ENCODE measurements at places on chromosomes 13 and 19.

DNA sequence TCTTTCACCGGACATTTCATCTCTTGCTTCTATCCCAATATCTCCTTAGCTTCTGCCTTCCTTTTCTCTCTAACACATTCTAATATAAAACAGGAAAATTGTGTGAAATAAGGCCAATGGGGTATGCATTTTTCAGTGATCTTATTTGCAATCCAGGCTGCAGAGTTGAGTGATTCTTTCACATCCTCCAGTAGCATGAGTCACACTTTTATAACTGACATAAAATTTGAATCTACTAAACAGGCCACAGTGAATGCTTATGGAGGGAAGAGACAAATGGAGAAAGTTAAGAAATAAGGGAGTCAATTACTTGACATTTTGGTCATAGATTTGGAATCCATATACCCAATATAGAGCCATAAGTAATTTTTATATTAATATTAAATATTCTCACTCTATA, 1037.0 kb upstream of the SPRY2 start:
- DNase-seq: no peak

- DNase-seq: no peak
Observed at GRCh38 chr13:109764045-109764444, 22.3 kb downstream of the IRS2 start.

GRCh38 chr19:30497034-30497433, 124.8 kb downstream of the ZNF536 start:
- DNase-seq: no peak

GRCh38 chr19:13094771-13095392, 7.8 kb downstream of the LYL1 start:
- DNase-seq: no peak

DNA sequence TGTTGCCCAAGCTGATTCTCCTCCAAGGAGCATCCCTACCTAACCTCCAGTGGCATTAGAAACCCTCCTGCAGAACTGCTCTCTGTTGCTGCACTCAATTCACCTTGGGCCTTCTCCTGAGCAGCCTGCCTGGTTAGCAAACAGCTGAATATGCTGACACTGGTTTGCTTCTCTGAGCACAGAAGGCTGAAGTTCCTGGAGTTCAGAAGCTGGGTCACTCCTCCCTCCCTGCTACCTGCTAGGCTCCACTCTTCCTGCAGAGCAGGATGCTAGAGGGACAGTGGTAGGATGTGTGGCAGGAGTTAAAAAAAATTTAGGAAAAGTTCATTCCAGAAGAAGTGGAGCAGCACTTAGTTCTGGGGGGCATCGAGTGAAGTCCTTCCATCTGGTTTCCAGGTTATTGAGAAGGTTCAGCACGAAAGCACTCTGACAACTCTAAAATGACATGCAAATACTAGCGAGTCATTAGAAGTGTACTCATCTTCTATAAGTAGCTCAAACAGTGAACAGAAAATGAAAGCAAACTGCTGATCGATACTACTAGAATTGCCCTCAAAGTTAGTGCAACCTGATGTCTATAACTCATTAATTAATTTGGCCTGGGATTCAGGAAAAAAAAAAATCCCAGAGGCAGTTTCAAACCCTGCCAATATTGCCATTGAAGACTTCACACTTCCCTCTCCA, 293.7 kb downstream of the POU4F1 start:
- no peak for DNase-seq
